Heart left ventricle (tissue), 16 donors: ENCODE measurements at places on chromosomes 5 and 9. TPM values are rescaled to one million over a fixed set of nuclear protein-coding genes. Genes with fewer than 3 reads are reported as not detected.
A peak's percentile ranks its signal among the peaks of the same experiment; 100 is the strongest.

DNA sequence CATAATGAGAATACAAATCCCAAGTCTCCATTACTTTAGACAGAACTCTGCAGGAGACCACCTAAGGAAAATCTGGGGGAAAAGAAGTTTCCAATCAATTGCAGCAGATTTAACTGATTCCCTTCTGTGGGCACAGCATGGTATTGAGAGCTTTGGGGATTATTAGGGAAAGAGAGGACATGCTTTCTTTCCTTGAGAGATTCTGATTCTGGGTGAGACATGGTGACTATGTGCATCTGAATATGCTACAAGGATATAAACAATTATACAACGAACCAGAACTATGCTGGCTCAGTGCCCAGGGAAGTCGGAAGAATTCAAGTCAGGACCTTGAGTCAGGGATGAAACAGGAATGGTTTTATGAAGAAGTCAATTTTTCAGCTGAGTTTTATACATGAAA is 183.7 kb downstream of the PDE4D start:
- no peak overlapping the region for H3K4me3 ChIP-seq
- DNase-seq, result peak; percentile 9
- no peaks in the 10 kb centered on the region for H3K36me3 ChIP-seq
- no peak overlapping the region for H3K27ac ChIP-seq
- no peaks in the 10 kb centered on the region for H3K4me1 ChIP-seq

- no peaks in the 10 kb centered on the region for H3K36me3 ChIP-seq
- no peak overlapping the region for H3K27ac ChIP-seq
- DNase-seq, result no peak
- H3K4me1 ChIP-seq, result peaks cover 16% of the 10 kb centered on the region
- H3K27me3 ChIP-seq, result no peaks in the 10 kb centered on the region
Measured at GRCh38 chr5:126052791-126053190, 370.4 kb upstream of the GRAMD2B start.

DNA sequence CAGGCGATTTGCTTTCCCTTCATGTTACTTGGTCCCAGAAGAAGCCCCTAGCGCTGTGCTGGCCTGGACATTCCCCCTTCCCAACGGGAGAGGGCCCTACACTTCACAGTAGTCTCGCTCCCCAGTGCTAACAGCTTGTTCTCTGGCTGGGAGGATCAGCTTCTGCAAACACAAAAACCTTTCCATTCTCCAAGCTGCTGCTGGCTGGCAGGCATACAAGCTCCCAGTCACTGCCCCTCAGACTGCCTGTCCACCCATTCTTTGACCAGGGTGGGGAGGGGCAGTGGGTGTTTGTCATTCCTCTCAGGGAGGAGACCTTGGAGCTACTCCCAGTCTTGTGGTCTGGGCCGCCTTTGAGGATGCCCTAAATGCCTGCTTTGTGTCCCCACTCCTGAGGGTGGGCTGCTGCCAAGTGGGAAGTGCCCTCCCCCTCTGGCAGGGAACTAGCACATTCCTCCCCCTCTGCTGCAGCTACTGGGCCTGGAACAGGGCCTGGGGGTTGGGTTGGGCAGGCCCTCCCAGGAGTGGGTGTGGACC is 20.8 kb downstream of the ENHO start:
- DNase-seq, result peak; percentile 62
- H3K4me3 ChIP-seq, result no peak overlapping the region
- no peaks in the 10 kb centered on the region for H3K36me3 ChIP-seq
- H3K27me3 ChIP-seq, result no peaks in the 10 kb centered on the region
- H3K27ac ChIP-seq, result no peak overlapping the region

LTC4S gene
- total RNA-seq, result 7.3 TPM

SH2D3C gene
- 13.7 TPM for total RNA-seq

- H3K4me1 ChIP-seq, result no peaks in the 10 kb centered on the region
- H3K36me3 ChIP-seq, result no peaks in the 10 kb centered on the region
- H3K27ac ChIP-seq, result no peak overlapping the region
Measured at GRCh38 chr5:120293796-120294195, 170.3 kb upstream of the PRR16 start.

GRCh38 chr9:110069326-110070248 is 138.4 kb downstream of the C9orf152 start:
- no peaks in the 10 kb centered on the region for H3K36me3 ChIP-seq
- H3K27me3 ChIP-seq, result no peaks in the 10 kb centered on the region
- DNase-seq, result peak; percentile 57
- no peak overlapping the region for H3K4me3 ChIP-seq
- H3K27ac ChIP-seq, result peak overlapping the region; percentile 73
- H3K4me1 ChIP-seq, result peaks cover 91% of the 10 kb centered on the region

PCDHGA3 gene
- 16.7 TPM for total RNA-seq

PAPPA gene
- 8.5 TPM for total RNA-seq

GRCh38 chr5:130168211-130168610 is 263.9 kb downstream of the CHSY3 start:
- no peaks in the 10 kb centered on the region for H3K36me3 ChIP-seq
- no peak overlapping the region for H3K27ac ChIP-seq
- H3K27me3 ChIP-seq, result no peaks in the 10 kb centered on the region
- no peaks in the 10 kb centered on the region for H3K4me1 ChIP-seq
- DNase-seq, result no peak

GRCh38 chr5:103605277-103605676 is 42.7 kb upstream of the NUDT12 start:
- no peaks in the 10 kb centered on the region for H3K36me3 ChIP-seq

- no peak overlapping the region for H3K4me3 ChIP-seq
- no peaks in the 10 kb centered on the region for H3K27me3 ChIP-seq
- H3K27ac ChIP-seq, result peak overlapping the region; percentile 17
- peaks cover 42% of the 10 kb centered on the region for H3K4me1 ChIP-seq
- no peaks in the 10 kb centered on the region for H3K36me3 ChIP-seq
Measured at GRCh38 chr9:124220946-124221451, 36.8 kb upstream of the NEK6 start.

TSSK1B gene
- total RNA-seq, result not detected

DNA sequence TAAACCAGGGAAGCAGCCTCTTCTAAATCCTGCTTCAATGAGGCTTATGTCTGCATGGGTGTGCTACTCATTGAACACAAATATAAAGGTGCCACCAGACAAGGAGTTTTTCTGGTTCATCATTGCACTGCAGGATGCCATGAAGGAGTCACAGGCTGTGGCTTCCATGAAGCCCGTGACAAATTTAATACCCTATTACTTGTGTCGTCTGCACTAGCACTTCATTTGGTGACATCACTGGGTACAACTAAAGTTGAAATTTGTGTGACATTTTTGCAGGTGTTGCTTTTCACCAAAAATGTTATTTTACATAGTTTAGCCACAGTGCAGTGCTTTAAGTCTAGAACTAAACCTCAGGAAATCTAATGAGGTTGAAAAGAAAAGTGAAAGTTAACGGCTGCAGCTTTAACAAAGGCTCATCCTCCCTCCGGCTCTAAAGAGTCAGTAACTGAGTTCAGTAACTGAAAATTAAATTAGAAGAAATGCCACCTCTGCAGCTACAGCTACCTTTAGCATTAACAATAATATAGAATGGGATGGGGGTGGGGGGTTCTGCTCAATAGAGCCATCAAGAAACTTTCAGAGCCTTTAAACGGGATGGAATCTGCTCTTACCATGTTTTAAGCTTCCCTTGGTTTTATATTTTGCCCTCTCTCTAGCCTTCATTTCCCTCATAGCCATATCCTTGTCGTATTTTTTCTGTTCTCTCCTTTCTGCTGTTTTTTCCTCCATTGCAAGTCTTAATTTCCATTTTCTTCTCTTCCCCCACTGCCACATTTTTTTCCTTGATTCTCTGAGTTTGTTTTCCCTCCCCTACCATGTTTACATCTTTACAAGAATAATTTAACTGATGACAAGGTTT is 233.8 kb upstream of the TMEM161B start:
- no peaks in the 10 kb centered on the region for H3K4me1 ChIP-seq
- no peak for DNase-seq
- H3K4me3 ChIP-seq, result peak overlapping the region; percentile 55
- no peaks in the 10 kb centered on the region for H3K36me3 ChIP-seq
- H3K27ac ChIP-seq, result peak overlapping the region; percentile 6
- H3K27me3 ChIP-seq, result no peaks in the 10 kb centered on the region

DNA sequence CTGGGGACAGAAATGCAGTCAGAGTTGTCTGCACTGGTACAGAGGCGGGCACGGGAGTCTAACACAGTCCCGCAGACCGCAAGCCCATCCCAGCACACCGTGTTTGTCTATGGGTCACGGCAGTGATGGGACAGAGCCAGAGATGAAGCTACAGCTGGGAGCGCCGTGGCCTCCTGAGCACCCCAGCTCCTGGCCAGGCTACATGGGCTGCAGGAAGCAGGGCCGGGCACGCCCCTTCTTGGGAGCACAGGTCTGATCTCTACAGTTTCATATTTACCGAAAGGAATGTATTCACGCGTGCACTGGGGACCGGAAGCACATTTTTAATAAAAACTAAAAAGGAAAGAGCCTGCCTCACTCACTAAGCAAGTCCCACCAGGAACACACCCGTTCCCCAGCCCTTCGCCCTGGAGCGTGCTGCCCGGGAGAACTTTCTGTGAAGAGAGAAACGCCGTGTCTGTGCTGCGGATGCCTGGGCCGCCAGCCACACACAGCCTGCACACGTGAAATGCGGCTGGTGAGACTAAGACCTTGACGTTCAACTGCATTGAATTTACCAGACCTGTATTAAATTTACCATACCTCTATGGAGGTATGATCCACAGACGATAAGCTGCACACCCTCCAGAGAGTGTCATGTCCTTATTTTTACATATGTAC is 81.1 kb downstream of the VAV2 start:
- H3K4me3 ChIP-seq, result no peak overlapping the region
- no peaks in the 10 kb centered on the region for H3K36me3 ChIP-seq
- no peak overlapping the region for H3K27ac ChIP-seq
- DNase-seq, result no peak

QRFP gene
- not detected for total RNA-seq

- H3K4me3 ChIP-seq, result no peak overlapping the region
- peaks cover 2% of the 10 kb centered on the region for H3K36me3 ChIP-seq
- no peaks in the 10 kb centered on the region for H3K27me3 ChIP-seq
- DNase-seq, result no peak
- H3K27ac ChIP-seq, result no peak overlapping the region
- H3K4me1 ChIP-seq, result no peaks in the 10 kb centered on the region
Measured at GRCh38 chr5:66015196-66015960, 89.0 kb downstream of the ERBIN start.

FCN2 gene
- total RNA-seq, result 0.67 TPM

- H3K4me1 ChIP-seq, result no peaks in the 10 kb centered on the region
- H3K36me3 ChIP-seq, result no peaks in the 10 kb centered on the region
- no peaks in the 10 kb centered on the region for H3K27me3 ChIP-seq
- DNase-seq, result no peak
- H3K4me3 ChIP-seq, result no peak overlapping the region
Measured at GRCh38 chr5:120507800-120508463, 43.8 kb downstream of the PRR16 start.

CDK7 gene
- total RNA-seq, result 13.5 TPM

DNA sequence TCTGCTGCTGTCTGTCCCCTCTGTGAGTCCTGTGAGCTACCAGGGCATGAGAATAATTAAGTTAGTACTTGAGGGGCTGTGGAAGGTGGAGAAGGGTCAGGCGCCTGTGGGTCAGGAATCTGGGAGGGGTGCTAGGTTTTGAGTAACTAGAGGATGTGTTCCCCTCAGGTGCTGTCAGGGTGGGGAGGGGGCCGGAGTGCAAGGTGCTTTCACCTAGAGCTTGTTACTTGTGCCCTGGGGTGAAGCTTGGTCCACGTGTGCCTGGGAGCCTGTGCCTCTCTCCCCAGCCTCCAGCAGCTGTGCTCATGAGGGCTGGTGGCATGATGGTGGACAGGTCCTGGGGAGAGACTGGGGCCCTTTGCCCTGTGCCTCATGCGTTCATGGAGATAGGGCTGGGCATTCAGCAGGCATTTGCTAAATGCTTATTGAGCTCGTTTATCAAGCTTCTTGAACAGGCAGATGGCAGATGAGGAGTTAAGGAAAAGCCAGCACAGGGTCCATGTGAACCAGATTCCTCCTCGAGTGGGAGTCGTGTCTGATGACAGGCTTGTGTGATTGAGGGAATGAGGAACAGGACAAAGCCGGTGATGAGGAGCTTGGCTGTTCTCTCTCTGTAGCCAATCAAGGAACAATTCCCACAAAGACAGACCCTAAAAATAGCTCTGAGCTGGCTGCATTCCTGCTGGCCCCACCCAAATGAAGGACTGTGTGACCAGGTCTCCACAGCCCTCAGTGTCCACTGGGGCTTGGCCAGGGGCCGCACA is 40.9 kb downstream of the CACNA1B start:
- H3K4me1 ChIP-seq, result peaks cover 9% of the 10 kb centered on the region
- H3K27ac ChIP-seq, result no peak overlapping the region
- H3K27me3 ChIP-seq, result no peaks in the 10 kb centered on the region
- no peaks in the 10 kb centered on the region for H3K36me3 ChIP-seq
- DNase-seq, result no peak

- no peak overlapping the region for H3K4me3 ChIP-seq
- DNase-seq, result no peak
- no peak overlapping the region for H3K27ac ChIP-seq
- no peaks in the 10 kb centered on the region for H3K36me3 ChIP-seq
- H3K27me3 ChIP-seq, result peaks cover 31% of the 10 kb centered on the region
Measured at GRCh38 chr5:71705421-71705820, 13.7 kb upstream of the CARTPT start.

RETREG1 gene
- 219 TPM for total RNA-seq

ARL14EPL gene
- not detected for total RNA-seq

PPP2R2B gene
- 0.22 TPM for total RNA-seq

DNA sequence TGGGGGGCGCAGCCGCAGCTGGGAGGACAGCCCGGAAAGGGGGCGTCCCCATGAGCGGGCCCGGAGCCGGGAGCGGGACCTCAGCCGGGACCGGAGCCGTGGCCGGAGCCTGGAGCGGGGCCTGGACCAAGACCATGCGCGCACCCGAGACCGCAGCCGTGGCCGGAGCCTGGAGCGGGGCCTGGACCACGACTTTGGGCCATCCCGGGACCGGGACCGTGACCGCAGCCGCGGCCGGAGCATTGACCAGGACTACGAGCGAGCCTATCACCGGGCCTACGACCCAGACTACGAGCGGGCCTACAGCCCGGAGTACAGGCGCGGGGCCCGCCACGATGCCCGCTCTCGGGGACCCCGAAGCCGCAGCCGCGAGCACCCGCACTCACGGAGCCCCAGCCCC is 47.0 kb downstream of the TJP2 start:
- peaks cover 11% of the 10 kb centered on the region for H3K4me1 ChIP-seq
- no peak for DNase-seq
- peaks cover 6% of the 10 kb centered on the region for H3K36me3 ChIP-seq
- H3K4me3 ChIP-seq, result no peak overlapping the region

DNA sequence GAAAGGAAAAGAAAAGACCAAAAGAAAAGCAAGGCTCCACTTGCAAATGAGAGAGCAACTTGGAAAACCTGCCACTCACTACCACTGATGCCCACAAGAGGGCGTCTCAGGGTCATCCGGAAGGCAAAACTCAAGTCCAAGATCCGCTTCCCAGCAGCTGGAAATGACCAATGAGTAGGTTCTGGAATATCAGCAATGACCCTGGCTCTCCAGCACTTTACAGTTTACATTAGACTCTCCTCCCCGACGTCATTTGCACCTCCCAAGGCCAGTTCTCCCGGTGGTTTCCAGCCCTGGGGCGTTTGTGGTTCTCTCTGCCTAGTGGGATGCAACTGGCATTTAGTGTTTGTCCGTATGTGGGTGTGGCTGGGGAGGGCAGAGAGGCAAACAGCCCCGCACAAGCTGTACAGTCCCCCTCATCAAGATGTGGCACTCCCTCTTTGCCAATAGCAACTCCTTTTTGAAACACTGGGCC is 193.8 kb upstream of the ZNF618 start:
- DNase-seq, result peak; percentile 44
- no peaks in the 10 kb centered on the region for H3K4me1 ChIP-seq
- H3K27me3 ChIP-seq, result no peaks in the 10 kb centered on the region
- H3K27ac ChIP-seq, result no peak overlapping the region
- H3K4me3 ChIP-seq, result no peak overlapping the region

PCDHB15 gene
- total RNA-seq, result 4.0 TPM

CCDC180 gene
- 1.7 TPM for total RNA-seq
